ENCODE measurements at places on chromosomes 16 and 17.

- DNase-seq: peak; percentile 34
These were observed 60.1 kb downstream of the AIPL1 start for GRCh38 chr17:6374761-6375312.

- DNase-seq: no peak
These were observed 10.8 kb downstream of the CASKIN2 start for GRCh38 chr17:75504347-75505151.

- DNase-seq: no peak
These were observed 132.5 kb downstream of the CNTNAP4 start for GRCh38 chr16:76409706-76410105.

DNA sequence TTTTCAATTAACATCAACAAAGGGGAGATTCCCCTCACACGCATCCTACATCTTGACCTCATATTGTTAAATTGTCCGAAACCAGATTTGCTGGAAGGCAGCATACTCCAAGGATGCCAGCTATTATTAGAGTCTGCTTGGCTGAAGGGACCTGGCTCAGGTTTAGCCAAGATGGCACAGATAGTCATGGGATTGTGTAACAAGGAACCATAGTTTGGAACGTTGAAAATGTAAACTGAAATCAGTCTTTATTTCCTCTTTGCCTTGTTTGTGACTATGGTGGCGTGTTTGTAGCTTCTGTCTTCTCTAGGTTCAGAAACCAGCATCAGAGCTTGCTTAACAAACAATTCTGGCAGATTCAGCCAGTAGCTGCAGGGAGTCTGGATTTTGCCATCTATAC, 5.9 kb downstream of the ARSG start:
- DNase-seq: no peak

DNA sequence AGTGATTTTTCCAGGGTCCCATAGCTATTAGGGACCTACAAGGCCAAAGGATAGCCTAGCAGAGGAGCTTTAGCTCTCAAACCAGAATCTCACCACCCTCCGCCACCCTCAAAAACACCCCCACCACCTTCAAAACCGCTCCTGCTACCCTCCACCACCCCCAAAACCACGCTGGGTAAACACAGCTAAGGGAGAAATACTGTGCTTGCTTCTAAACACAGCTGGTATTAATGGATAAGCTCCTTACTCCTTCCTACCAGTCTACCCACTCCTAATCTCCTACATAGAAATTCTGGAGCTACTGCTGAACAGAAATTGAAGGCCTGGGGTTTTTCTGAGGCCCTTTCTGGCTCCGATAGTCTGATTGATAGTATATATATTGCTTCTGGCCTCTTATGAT, 2.2 kb upstream of the LPCAT2 start:
- no peak for DNase-seq

DNA sequence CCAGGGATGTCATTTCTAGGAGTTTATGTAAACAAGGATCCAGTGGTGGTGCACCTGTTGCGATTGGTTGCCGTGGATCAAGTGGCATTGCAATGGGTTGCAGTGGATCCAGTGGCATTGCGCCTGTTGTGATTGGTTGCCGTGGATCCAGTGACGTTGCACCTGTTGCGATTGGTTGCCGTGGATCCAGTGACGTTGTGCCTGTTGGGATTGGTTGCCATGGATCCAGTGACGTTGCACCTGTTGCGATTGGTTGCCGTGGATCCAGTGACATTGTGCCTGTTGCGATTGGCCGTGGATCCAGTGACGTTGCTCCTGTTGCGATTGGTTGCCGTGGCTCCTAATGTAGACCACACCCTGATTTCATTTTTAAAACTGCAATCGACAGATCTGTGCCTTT, 56.2 kb upstream of the CRISPLD2 start:
- no peak for DNase-seq

GRCh38 chr17:30950669-30951399, 20.0 kb upstream of the RNF135 start:
- no peak for DNase-seq

- DNase-seq: no peak
These were observed 291.2 kb downstream of the CDH11 start for GRCh38 chr16:64830653-64831052.

- no peak for DNase-seq
These were observed 137.4 kb downstream of the PARN start for GRCh38 chr16:14492614-14493013.

GRCh38 chr16:15513156-15513555, 78.8 kb downstream of the BMERB1 start:
- no peak for DNase-seq

GRCh38 chr16:79970551-79971236, 370.2 kb upstream of the MAF start:
- no peak for DNase-seq

GRCh38 chr16:75761108-75761507, 34.8 kb upstream of the CPHXL start:
- DNase-seq: no peak

DNA sequence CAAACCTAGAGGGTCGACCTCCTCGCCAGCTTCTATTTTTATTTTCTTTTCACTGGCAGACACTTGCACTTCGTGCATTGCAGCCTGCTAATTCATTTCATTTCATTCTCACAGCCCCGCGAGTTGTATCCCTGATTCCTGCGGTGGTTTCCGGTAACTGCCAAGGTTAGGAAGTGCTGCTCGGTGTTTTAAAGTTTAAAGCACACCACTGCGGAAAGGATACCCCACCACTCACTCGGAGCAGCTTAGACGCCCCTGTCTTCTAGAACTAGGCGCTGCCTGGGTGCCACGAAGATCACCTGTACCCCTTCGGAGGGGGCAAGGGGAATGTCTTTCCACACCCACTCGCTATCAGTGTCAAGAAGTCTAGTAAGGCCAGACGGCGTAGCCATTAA, 509 bp downstream of the CNEP1R1 start:
- no peak for DNase-seq

GRCh38 chr16:67399749-67400704, 6.7 kb upstream of the TPPP3 start:
- DNase-seq: no peak

DNA sequence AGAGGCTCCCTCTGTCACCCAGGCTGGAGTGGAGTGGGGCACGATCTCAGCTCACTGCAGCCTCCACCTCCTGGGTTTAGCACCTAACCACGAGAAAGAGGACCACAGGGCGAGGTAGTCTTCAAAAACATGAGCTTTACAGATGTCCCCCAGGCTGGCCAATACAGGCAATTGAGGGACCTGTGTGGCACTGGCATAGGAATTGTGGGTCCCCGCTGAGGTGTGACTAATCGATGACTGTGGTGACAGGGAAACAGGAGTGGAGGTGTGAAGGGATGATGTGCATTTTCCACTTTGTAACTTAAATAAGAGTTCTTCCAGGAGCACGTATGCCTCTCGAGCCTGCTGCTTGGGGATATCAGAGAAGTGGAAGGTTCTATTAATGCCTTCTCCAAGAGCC, 12.6 kb upstream of the ARHGAP17 start:
- no peak for DNase-seq

DNA sequence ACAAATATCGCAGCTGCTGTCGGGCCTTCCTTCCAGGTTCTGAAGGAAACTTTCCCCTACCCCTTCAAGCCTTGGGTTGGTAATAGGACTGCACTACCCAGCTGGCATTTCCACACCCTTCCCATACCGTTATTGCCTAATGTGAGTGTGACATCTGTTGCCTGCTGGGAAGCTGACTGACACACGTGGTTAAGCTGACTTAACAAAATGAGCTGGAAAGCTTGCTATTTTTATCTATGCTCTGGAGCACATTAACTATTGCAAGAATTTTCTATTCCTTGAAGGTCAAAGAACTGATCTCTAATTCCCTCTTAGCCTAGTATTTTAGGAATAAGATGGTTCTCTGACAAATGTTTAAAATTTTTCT, 79.5 kb downstream of the PMP22 start:
- DNase-seq: no peak

- DNase-seq: no peak
These were observed 6.0 kb upstream of the ATP1B2 start for GRCh38 chr17:7644775-7645174.

GRCh38 chr17:31487648-31488263, 96.3 kb downstream of the RAB11FIP4 start:
- peak; percentile 89 for DNase-seq

- DNase-seq: peak; percentile 89
These were observed at the start of gene ATAD5 for GRCh38 chr17:30831663-30832437. Gene ATAD5, plus strand, starts transcription at chr17:30831966. Its CDS starts 382 bp downstream, at chr17:30832348.

DNA sequence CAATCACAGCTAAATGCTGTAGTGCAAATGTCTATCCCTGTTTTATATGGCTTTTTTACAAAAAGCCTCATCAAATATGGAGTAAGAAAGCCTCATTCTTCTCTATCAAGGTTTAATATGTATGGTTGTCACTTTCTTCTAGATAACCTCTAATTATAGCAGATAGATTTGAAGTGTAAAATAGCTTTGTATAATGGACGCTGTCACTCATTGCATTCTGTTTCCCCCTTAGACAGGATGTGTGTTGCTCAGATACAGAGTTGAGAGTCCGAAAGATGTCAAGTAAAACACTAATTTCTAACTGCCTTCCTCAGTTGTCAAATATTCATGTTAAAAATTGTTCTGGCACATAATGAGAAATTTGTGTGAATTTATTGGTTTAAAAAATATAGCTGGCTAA, 88.0 kb downstream of the NLK start:
- DNase-seq: no peak

- peak; percentile 50 for DNase-seq
These were observed 15.1 kb downstream of the FAM117A start for GRCh38 chr17:49748791-49749190.

DNA sequence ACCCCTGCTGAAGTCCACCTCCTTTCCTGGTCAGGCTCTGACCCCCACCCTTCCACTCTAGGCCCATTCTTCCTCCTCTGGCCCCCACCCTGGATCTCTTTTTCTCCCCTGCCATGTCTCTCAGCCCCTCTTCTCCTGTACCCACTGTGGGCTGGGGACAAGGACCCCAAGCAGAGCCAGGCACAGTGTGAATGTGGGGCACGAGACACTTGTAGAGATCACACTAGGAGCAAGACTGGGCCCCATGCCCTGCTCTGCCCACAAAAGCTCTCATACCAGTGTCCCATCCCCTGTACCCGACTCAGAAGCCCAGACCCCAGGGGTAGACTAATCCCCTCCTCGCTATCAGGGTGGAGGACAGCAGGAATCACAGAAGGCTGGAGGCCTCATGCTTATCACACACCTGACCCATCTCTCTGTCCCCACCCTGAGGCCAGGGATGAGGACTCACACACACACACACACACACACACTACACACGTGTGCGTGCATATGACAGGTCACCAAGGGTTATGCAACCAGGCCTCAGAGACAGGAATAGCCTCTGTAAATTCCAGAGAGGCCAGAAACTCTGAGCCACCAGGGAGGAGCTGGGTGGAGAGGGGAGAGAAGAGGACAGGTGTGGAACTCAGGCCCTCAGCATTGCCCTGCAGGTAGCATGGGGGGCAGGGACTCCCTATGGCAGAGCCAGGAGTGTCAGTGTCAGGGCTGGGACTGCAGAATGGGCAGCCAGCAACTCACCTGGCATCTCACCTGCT, 21.1 kb downstream of the ARHGAP27 start:
- no peak for DNase-seq

DNA sequence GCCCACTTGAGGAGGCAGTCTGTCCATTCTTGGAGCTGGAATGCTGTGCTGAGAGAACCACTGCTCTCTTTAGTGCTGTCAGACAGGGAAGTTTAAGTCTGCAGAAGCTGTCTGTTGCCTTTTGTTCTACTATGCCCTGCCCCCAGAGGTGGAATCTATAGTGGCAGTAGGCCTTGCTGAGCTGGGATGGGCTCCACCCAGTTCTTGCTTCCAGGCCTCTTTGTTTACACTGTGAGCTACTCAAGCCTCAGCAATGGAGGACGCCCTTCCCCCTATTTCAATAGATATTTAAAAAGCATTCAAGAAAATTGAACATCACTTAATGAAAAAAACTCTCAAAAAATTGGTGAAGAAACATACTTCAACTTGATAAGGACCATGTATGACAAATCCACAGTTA, 313.5 kb downstream of the PHKB start:
- DNase-seq: no peak

DNA sequence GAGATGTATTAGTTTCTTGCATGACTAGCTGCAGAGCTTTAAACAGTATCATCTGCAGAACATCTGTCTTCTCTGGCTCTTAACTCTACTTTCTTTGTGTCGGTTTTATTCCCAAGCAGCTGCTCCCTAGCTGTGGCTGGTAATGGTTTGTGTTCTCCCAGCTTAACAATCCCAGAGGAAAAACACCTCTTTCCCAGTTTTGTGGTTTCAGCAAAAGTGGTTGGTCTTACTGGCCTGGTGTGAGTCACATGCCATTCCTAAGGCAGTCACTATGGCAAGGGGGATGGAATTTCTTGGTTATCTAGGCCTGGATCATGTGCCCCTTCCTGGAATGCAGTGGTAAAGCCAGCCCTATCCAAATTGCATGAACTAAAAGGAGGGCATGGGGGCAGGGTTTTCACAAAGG, 27.5 kb downstream of the OMG start:
- no peak for DNase-seq

DNA sequence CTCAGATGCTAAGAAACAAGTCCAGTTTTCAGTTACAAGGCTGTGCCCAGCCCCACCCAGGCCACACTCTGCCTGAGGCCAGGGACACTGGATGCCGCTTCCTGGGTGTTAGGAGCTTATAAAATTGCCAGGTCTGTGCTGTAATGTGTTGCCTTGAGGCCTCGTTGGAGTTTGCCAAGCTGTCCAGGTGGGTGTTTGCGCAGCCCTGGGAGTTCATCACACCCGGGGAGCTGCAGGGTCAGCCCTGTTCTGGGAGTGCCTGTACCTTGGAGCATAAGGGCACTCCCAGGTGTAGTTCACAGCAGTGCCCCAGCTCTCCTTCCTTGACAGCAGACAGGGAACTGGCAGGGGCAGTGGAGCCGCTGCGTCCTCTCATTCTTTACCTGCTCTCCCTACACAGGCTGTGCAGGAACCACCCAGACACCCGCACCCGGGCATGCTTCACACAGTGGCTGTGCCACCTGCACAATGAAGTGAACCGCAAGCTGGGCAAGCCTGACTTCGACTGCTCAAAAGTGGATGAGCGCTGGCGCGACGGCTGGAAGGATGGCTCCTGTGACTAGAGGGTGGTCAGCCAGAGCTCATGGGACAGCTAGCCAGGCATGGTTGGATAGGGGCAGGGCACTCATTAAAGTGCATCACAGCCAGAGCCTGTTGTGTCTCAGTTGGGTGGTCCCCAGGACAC, 1.6 kb downstream of the GFER start:
- DNase-seq: no peak

GRCh38 chr17:17347956-17348871, 45.0 kb downstream of the NT5M start:
- DNase-seq: no peak

GRCh38 chr16:56684256-56684925, 2.1 kb downstream of the MT1X start:
- no peak for DNase-seq

- no peak for DNase-seq
These were observed 33.1 kb downstream of the CHCT1 start for GRCh38 chr17:60455378-60455777.

GRCh38 chr17:59631276-59631675, 11.6 kb downstream of the CLTC start:
- DNase-seq: no peak
